T-helper 9 cell (primary cell): ENCODE measurements at places on chromosomes 5 and 9.

GRCh38 chr9:137279741-137280473 is 2.4 kb downstream of the TOR4A start:
- DNase-seq, result no peak

- DNase-seq, result no peak
Observed at GRCh38 chr9:130629443-130630070, 34.8 kb upstream of the PRDM12 start.

DNA sequence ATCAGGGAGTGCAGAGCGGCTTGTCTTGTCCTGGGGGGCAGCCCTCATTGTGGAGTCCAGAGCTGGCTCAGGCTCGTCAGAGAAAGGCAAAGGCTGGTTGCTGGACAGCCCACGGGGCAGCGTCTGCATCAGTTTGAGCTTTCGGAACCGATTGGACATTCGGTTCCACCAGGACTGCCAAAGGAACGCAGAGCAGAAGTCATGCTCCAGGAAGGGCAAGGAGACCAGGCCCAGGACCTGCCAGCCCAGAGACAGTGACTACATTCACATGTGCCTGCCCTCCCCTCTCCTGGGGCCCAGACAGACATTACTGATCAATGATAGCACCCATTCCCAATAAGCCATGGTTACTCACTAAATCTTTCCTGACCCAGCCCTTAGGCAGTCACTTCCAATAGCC is 18.1 kb downstream of the ANKS6 start:
- no peak for DNase-seq

DNA sequence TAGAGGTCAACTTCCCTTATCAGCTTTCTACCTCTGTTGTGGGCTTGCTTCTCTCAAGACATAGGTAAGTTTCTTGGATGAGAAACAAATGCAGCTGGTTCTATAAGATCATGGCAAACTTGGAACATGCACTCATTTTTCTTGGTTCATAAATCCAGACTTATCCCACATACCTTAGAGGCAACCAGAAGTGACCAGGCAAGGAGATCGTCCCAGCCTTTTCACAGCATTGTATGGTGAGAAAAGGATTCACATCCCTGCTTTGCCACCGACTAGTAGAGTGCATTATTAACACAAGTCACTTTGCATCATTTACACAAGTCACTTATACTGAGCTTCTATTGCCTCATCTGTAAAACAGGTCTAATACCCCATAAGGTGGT is 35.4 kb downstream of the LHFPL2 start:
- no peak for DNase-seq

GRCh38 chr9:20054734-20055133 is 265.9 kb upstream of the SLC24A2 start:
- DNase-seq, result no peak

DNA sequence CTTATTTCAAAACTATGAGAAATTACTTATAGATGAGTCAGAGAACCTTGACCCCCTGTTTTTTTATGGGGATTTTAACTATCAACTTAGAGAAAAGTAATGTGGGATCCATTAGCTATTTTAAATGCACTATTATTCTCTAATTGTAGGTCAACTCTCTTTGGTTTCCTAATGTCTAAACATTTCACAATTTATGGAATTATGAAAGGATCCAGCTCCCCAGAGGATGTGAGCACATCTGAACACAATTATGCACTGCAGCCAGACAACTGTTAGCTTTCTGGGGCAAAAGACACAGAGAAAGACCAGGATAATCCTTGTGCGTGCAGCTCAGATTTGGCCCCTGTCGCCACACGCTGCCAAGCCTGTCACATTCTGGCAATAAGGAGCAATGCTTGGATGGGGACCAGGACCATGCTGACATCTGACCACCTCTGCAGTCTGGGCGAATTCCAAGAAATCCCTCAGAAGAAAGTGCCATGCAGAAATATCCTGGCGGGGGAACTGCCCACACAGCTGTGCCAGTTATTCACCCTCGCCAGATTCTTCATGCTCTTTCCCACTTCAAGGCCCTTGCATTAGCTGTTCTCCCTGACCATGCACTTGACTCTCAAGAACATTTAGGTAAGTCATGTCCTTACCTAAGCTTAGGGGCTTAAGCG is 22.2 kb upstream of the CMBL start:
- no peak for DNase-seq

DNA sequence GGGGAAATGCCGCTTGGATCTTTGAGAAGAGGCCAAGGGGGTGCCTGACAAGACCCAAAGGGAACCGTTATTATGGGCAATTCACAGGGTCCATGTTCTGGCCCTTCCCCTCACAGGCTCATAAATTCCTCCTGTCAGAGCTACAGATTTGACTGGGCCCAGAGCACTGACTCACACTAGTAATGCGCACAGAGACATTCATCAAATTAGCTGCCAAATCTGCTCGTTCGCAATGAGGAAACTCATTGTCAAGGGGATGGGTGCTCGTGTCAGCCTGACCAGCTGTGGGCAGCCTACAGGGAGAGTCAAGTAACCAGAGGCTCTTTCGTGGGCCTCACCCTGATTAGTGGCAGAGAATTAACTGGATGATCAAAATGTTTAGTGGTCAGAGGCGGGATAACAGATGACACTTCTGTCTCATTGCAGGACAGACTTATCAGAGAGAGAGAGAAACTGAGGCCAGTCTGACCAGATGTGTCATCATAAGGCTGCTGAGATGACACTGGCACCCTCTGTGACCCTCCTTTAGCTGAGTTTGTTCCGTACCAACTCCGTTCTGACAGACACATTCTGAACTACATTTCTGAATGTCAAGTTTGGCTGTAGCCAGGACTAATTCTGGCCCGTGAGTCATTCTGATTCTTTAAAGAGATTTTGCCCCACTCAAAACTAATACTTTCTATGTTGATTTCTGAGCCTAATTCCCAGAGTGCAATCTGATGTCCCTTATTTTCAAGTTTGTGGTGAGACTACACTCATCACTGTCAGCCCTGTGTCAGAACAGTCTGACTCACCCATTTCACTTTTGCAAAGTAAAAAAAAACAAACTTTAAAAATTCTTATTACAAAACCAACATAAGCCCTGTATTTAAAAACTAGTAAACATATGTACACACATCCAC is 377.1 kb downstream of the ACTL7B start:
- no peak for DNase-seq
